Colonic mucosa (tissue), 4 donors: ENCODE measurements at places on chromosomes 3 and 15. TPM values are rescaled to one million over a fixed set of nuclear protein-coding genes. Genes with fewer than 3 reads are reported as not detected.

GRCh38 chr3:154955907-154956533 is 124.1 kb upstream of the MME start:
- H3K4me1 ChIP-seq: no peaks in the 10 kb centered on the region
- H3K27me3 ChIP-seq: no peaks in the 10 kb centered on the region
- no peak for DNase-seq
- H3K4me3 ChIP-seq: no peak overlapping the region
- no peaks in the 10 kb centered on the region for H3K36me3 ChIP-seq

GRCh38 chr15:83323296-83323711 is 38.8 kb upstream of the BNC1 start:
- no peak overlapping the region for H3K27ac ChIP-seq
- no peak overlapping the region for H3K4me3 ChIP-seq
- no peak for DNase-seq
- no peaks in the 10 kb centered on the region for H3K36me3 ChIP-seq

DNA sequence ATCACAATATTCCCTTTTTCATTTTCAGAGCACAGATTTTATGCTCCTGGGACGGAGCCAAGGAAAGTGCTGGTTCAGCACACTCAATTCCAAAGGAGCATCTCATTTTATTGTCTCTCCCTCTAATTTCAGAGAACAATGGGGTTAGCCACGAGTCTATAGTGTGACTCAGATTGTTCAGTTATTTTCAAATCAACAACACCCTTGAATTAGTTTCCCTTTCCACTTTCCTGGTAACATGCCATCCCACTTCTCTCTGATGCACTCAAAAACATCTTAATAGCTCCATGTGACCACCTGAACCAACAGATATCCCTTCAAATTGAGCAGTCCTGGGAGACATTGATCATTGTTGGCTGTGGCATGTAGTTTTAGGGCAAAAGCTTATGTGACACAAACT is 389.7 kb upstream of the MDFIC2 start:
- no peaks in the 10 kb centered on the region for H3K36me3 ChIP-seq
- H3K4me1 ChIP-seq: no peaks in the 10 kb centered on the region
- no peak overlapping the region for H3K27ac ChIP-seq
- H3K4me3 ChIP-seq: no peak overlapping the region
- H3K27me3 ChIP-seq: no peaks in the 10 kb centered on the region

DNA sequence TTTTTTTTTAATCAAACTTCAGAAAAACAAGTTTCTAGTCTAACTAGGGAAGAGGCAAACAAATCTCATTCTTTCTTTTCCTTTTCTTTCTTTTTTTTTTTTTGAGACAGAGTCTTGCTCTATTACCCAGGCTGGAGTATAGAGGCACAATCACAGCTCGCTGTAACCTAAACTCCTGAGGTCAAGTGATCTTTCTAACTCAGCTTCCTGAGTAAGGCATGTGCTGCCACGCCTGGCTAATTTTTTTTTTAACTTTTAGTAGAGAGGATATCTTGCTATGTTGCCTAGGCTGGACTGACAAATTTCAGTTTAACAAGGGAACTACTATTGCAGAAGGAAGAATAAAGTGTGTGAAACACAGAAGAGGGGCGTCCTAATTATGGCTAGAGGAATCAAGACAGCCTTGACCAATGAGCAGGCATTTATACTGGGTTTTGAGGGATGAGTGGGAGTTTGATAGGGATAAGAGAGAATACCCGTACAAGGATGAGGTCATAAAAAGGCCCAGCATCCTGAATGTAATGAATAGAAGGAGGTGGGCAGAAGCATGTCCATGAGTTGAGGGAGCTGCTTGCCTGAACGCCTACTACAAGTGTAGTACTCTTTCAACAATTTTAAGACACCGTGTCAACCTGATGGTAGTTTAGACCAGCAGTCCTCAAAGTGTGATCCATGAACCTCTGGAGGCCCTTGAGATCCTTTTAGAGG is 6.7 kb upstream of the ZFAND6 start:
- H3K4me1 ChIP-seq: no peaks in the 10 kb centered on the region
- H3K27ac ChIP-seq: no peak overlapping the region
- DNase-seq: no peak

GRCh38 chr3:24958910-24959447 is 464.3 kb upstream of the THRB start:
- no peak for DNase-seq
- no peaks in the 10 kb centered on the region for H3K36me3 ChIP-seq
- H3K27ac ChIP-seq: no peak overlapping the region
- no peaks in the 10 kb centered on the region for H3K27me3 ChIP-seq

DNA sequence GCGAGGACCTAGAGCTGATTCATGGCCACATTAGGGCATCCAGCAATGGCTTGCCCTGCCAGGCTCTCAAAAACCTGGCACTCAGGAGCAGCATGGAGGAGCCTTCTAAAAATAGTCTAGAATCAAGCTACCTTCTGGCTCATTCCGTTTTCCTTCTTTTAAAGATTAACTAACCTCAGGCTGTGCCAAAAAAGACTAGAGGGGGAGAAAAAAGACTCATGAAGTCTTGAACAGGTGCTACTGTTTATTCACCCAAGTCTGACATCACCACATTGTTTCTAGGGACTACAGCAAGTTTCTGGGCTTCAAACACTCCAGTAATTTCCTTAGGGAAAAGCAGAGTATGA is 125.8 kb downstream of the TNIK start:
- H3K4me1 ChIP-seq: no peaks in the 10 kb centered on the region
- H3K27ac ChIP-seq: no peak overlapping the region
- H3K4me3 ChIP-seq: no peak overlapping the region
- H3K27me3 ChIP-seq: no peaks in the 10 kb centered on the region

GRCh38 chr15:84653584-84653909 is 536 bp downstream of the WDR73 start:
- peak overlapping the region; percentile 81 for H3K4me3 ChIP-seq
- peak overlapping the region; percentile 86 for H3K27ac ChIP-seq
- H3K4me1 ChIP-seq: peaks cover 5% of the 10 kb centered on the region
- no peaks in the 10 kb centered on the region for H3K27me3 ChIP-seq
- no peak for DNase-seq

GRCh38 chr3:42712688-42713372 is 10.2 kb upstream of the HHATL start:
- no peak overlapping the region for H3K4me3 ChIP-seq
- no peak for DNase-seq
- no peaks in the 10 kb centered on the region for H3K27me3 ChIP-seq
- no peaks in the 10 kb centered on the region for H3K4me1 ChIP-seq

DNA sequence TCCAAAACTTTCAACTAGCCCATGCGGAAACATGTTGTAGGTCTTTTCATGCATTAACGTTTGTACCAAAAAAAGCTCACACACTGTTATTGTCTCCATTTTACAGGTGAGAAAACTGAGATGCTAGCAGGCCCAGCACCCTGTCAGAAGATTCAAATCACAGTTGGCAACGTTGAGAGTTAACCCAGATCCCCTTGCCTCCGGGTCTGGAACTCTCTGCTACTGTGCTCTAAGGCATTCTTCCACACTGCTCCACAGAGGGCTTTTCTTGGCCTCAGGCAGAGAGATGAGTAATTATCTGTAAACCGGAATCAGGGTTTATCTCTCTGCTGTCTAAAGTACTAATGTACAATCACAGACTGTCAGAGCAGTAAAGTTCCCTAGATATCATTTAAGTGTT is 186.0 kb upstream of the LPP start:
- H3K27me3 ChIP-seq: no peaks in the 10 kb centered on the region
- no peaks in the 10 kb centered on the region for H3K4me1 ChIP-seq
- H3K27ac ChIP-seq: no peak overlapping the region
- no peaks in the 10 kb centered on the region for H3K36me3 ChIP-seq
- no peak for DNase-seq

GRCh38 chr3:129794311-129795185 is 99.0 kb downstream of the TMCC1 start:
- DNase-seq: peak; percentile 74
- H3K4me1 ChIP-seq: peaks cover 9% of the 10 kb centered on the region
- H3K27me3 ChIP-seq: no peaks in the 10 kb centered on the region

- no peak overlapping the region for H3K27ac ChIP-seq
- peak; percentile 85 for DNase-seq
- no peaks in the 10 kb centered on the region for H3K27me3 ChIP-seq
These were observed 57.5 kb upstream of the HERC1 start for GRCh38 chr15:63891079-63891767.

DNA sequence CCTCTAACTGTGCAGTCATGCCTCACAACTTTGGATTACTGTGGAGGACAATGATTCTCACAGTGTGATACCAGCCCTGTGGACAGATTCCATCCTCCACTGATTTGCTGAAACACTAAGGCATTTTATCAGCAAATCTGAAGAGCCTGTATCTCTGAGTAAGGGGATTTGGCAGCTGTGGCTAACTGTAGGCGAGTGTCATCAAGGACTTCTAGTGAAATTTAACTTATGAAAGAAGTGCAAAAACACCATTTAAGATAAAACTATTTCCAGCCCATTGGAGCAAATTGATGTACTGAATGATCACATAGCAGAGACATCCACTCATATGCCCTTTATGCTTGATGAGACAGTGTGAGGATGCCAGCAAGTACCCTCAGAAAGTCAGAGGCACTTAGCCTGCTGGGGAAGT is 13.9 kb upstream of the TMPRSS7 start:
- H3K4me3 ChIP-seq: no peak overlapping the region
- no peaks in the 10 kb centered on the region for H3K27me3 ChIP-seq
- H3K27ac ChIP-seq: no peak overlapping the region
- no peaks in the 10 kb centered on the region for H3K4me1 ChIP-seq
- no peak for DNase-seq

DNA sequence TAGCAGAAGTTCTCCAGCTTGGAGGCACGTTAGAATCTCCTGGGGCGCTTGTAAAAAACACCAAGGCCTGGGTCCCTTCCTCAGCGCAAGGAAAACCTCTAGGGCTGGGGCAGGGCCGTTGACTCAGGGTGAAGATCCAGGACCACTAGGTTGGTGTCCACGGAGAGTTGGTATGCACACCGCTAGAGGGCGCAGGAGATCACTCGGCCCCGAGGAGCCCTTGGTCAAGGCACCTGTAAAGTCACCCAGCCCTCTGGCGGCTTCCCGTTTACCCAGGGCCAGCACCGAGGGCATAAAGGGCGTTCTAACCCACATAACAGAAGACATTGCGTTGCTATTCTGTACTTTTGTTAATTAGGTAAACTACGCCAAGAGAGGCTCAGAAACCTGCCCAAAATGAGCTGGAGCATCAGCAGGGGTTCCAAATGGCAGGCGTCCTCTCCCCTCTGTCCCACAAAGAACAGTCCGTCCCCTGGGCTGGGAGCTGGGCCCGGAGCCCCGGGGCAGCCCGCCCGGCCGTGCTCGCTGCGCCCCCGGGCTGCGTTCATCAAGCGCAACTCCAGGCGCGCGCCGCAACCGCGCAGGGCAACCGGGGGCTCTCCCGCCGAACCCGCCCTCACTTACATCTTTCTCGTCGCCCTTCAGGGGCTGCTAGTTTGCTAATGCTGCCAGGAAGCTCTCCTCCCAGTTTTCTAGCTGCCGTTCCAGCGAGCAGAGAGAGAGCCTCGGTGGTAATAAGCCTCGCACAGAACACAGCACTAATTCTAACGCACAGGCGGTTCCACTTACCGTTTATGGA is 332.1 kb downstream of the ARRDC4 start:
- H3K4me1 ChIP-seq: no peaks in the 10 kb centered on the region
- no peak overlapping the region for H3K4me3 ChIP-seq
- H3K27me3 ChIP-seq: no peaks in the 10 kb centered on the region
- H3K36me3 ChIP-seq: no peaks in the 10 kb centered on the region

DNA sequence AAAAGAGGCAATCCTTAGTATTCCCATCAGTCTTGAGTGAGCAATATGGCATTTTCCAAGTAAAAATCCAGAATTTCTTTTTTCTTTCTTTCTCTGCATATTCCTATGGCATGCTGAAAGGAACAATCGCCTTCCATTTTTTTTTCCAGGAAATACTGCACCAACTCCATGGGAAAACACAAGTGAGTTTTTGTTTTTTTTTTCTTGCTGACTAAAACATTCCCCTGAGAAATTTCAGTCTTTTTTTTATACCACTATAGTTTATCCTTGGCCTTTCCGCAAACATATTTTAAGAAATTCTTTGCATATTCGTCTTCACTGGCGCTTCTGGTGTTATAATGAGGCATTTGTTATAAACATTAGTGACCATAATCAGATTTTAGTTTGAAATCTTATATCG is 429.6 kb upstream of the MDFIC2 start:
- H3K36me3 ChIP-seq: no peaks in the 10 kb centered on the region
- DNase-seq: no peak
- no peak overlapping the region for H3K27ac ChIP-seq
- no peak overlapping the region for H3K4me3 ChIP-seq
- no peaks in the 10 kb centered on the region for H3K4me1 ChIP-seq

DNA sequence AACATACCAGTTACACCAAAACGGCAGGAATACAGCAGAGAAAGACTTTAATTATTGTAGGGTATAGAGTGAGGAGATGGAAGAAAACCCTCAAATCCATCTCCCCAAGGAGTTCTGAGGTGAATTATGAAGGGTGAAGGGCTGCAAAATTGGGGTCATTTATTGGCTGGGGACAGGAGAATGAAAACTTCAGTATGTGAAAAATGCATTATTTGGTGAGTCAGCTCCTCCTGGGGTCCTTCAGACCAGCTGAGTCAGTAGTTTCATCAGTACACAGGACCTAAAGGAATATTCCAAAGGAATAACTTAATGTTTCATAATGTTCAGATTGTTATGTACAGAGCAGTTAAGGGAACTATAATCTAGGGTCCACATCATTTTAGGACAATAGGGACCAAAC is 566.0 kb downstream of the GBE1 start:
- H3K27ac ChIP-seq: no peak overlapping the region
- H3K27me3 ChIP-seq: no peaks in the 10 kb centered on the region
- no peak for DNase-seq

GRCh38 chr3:146504498-146505197 is 35.3 kb upstream of the PLSCR2 start:
- peaks cover 6% of the 10 kb centered on the region for H3K4me1 ChIP-seq
- H3K27me3 ChIP-seq: no peaks in the 10 kb centered on the region
- no peaks in the 10 kb centered on the region for H3K36me3 ChIP-seq
- peak overlapping the region; percentile 72 for H3K27ac ChIP-seq
- H3K4me3 ChIP-seq: no peak overlapping the region

GRCh38 chr15:43958861-43959330 is 132.1 kb downstream of the WDR76 start:
- H3K36me3 ChIP-seq: no peaks in the 10 kb centered on the region
- H3K27me3 ChIP-seq: no peaks in the 10 kb centered on the region
- H3K27ac ChIP-seq: no peak overlapping the region
- no peak for DNase-seq

DNA sequence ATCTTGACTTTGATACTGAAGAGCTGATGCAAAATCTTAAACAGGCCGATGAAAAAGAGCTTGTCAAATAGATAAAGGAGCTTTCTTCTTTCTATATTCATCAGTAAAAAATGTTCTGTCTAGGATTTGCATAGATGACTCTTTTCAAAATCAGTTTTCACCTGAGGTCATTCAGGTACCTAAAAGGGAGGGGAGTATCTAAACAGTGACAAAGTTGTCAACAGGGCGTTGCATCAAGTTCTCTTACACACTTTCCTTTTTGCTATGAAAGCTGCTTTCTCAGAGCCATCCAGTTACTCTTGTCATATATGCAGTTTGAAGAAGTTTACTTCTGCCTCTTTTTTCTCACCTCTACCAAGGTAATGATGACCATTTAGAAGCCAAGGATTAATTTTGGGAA is 60.0 kb downstream of the AKAP13 start:
- H3K36me3 ChIP-seq: no peaks in the 10 kb centered on the region
- H3K4me3 ChIP-seq: no peak overlapping the region
- peaks cover 6% of the 10 kb centered on the region for H3K4me1 ChIP-seq
- no peak for DNase-seq

- no peaks in the 10 kb centered on the region for H3K27me3 ChIP-seq
- H3K4me1 ChIP-seq: no peaks in the 10 kb centered on the region
- DNase-seq: no peak
- H3K4me3 ChIP-seq: no peak overlapping the region
These were observed 116.2 kb upstream of the KCNMB2 start for GRCh38 chr3:178420033-178420432.

HYAL2 gene
- total RNA-seq: 31.3 TPM

CPB1 gene
- total RNA-seq: 1.1 TPM

WDR72 gene
- total RNA-seq: 0.42 TPM

TRH gene
- not detected for total RNA-seq

CDCP1 gene
- 84.5 TPM for total RNA-seq

SMAD6 gene
- 9.4 TPM for total RNA-seq

REC114 gene
- not detected for total RNA-seq
